ENCODE measurements at places on chromosomes 1 and 21.

GRCh38 chr1:174068000-174068399 lies 45.8 kb upstream of the RC3H1 start:
- no peak for DNase-seq

GRCh38 chr1:94273111-94273510 lies 35.7 kb upstream of the ARHGAP29 start:
- DNase-seq = no peak

GRCh38 chr1:57109247-57109646 lies 143.4 kb upstream of the C8B start:
- no peak for DNase-seq

GRCh38 chr1:100390531-100390930 lies 38.2 kb downstream of the CDC14A start:
- DNase-seq = no peak

DNA sequence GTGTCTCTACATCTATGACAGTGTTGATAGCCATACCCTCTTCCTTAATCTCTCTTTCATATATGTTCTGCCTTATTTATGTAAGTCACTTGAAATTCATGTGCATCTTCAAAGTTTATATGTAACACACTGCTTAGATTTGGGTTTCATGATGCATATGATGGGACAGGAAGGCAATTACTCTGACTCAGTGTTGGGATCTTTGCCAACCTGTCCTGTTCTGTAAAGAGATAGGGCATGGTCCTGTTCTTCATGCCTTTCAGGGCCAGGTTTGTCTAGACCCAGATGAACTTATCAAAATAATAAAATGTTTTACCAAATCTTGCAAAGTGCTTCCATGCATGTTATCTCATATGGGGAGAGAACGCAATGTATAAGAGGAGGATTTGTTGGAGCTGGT lies 69.5 kb downstream of the TMPRSS15 start:
- DNase-seq = no peak
